ENCODE measurements at places on chromosomes 3 and 15.

GRCh38 chr3:158789592-158789991 is 12.3 kb upstream of the MFSD1 start:
- DNase-seq = no peak

DNA sequence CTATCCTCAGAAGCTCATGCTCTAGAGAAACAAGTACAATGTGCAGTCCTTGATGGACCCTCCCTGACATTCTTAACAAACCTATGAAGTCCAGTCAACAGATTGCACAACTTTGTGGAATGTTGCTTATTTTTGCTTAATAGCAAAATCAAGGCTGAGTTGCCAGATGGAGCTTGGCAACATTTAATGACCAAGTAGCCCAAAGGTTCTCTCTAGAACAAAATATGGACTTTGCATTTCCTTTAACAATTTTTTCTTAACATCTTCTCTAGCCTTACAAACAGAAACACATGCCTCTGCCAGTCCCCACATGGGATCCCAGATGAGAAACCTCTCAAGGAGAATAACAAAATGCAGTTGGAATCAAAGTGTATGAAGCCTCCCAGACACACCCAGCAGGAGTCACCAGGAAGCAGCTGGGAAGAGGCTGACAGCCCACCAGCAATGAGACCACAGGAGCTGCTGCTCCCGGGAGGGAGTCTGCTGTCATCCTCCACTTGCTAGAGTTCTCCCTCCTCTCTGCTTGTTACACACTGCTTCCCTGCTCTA is 422.5 kb upstream of the CDIN1 start:
- DNase-seq = no peak

GRCh38 chr15:90221246-90221900 is 12.4 kb downstream of the CIB1 start:
- DNase-seq = peak; percentile 56

- DNase-seq = no peak
Observed at GRCh38 chr3:191192941-191193340, 6.1 kb upstream of the OSTN start.

GRCh38 chr3:128906031-128906803 is 26.8 kb downstream of the ACAD9 start:
- DNase-seq = no peak

GRCh38 chr15:29129926-29130325 is 139.7 kb downstream of the NSMCE3 start:
- DNase-seq = no peak

- DNase-seq = no peak
Observed at GRCh38 chr3:160412477-160412876, 13.0 kb downstream of the SMC4 start.

- no peak for DNase-seq
Observed at GRCh38 chr3:54294214-54294613, 171.9 kb downstream of the CACNA2D3 start.

- peak; percentile 88 for DNase-seq
Observed at GRCh38 chr15:79168922-79169456, 78.4 kb upstream of the RASGRF1 start.

DNA sequence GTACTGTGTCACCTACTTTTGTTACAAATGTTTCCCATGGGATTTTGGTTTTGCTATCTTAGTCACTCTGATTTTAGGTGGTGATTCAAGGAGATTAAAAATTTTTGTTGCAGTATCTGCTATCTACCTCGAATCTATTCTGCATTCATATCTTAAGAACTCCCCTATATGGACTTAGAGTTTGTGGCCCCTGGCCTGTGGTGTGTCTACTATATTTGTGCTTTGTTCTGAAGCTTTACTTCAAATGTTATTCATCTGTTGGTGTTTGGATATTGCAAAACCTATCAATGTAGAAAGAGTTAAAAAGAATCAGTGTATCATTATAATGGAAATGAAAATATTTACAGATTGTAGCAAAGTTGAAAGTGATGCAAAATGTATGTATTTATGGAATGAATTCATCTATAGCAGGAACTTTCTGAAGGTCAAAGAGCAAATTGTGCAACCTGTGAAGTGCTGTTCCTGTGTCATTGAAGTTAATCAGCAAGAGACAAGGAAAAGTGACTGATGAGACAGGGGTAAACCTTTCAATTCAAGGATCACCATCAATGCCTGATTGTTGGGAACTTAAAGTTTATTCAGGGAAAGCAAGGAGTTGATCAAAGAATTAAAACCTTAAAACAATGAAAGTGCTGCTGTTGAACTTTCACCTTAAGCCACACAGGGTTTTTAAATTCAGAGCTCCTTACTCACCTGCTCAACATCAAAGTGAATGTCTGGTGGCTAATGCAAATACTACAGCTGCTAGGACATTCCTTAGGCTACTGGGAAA is 71.0 kb downstream of the SLMAP start:
- no peak for DNase-seq
